ENCODE measurements at places on chromosomes 13 and 19.

DNA sequence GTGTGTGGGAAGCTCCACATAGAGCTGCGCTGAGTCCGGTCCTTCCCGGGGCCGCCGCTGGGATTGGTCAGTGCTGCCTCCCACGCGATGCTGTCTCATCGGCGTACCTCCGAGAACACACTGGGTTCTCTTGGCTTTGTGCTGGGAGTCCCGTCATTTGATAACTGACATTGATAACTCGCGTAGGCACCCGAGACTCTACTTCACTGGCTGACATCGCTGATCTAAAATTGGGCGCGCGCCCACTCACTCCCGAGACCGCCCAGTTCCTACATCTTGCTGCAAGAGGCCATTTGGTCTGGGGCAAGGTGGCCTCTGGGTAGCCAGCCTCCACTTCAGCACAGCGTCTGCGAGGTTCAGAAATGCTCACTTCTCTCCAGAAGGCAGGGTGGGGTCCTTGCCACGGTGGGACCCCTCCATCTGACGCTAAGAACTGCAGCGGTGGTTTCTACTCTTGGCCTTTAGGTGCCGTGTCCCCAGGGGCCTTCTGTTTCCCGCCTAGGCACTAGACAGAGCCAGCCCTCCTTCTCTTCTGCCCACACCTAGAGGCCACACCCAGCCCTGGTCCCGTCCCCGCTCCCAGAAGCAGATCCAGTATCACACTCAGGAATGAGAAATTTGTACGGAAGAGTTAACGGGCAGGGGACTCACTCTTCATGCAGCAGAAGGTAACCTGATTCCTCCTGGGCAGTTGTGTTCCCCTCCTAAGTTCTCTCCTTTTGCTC lies 40.7 kb upstream of the ATP11A start:
- no peak for DNase-seq

GRCh38 chr13:78958006-78958405 lies 299.1 kb upstream of the OBI1 start:
- DNase-seq = no peak

GRCh38 chr13:30692113-30692512 lies 43.2 kb upstream of the ALOX5AP start:
- no peak for DNase-seq

DNA sequence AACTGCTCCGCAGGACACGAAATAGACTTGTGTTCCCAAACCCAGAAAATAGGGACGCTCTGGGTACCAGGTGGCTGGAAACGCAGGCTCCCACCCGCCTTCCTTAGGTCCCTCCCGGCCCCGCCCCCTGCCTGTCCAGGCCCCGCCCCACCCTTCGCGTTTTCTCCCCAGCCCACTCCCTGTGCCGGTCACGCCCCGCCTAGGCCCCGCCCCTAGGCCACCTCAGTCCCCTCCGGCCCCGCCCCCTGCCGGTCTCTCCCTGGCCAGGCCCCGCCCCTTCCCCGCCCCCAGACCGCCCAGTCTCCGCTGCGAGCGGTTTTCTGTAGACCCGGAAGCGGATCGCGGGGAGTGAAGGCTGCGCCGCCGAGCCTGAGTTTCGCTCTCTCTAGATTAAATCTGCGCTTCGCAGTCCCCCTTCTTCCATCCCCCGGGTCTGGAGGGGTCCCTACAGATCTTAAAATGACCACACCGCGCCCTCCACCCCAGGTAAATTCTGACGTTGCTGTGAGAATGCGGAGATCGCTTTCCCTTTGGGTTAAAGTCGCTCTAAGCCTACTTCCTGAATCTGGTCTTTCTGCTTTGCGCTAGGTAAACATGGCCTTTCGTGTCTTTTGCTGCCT lies 3.7 kb upstream of the ZNF665 start:
- peak; percentile 99 for DNase-seq

DNA sequence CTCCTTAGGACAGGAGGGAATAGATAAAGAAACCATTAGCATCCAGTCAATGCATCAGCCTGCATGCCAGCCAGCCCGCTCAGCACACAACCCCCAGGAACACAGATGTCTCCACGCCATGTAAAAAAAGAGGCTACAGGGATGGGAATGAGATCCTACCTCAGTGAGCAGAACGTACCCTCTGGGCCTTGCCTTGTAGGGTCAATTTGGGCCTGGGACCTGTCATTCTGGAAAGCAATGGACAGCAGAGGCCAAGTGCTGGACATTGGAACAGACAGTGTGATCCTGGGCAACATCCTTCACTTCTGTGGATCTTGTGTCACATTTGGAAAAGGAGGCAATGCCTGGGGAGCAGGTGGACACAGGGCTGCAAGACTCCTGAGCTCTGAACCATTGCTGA lies 26.0 kb downstream of the VSTM2B start:
- DNase-seq = no peak

DNA sequence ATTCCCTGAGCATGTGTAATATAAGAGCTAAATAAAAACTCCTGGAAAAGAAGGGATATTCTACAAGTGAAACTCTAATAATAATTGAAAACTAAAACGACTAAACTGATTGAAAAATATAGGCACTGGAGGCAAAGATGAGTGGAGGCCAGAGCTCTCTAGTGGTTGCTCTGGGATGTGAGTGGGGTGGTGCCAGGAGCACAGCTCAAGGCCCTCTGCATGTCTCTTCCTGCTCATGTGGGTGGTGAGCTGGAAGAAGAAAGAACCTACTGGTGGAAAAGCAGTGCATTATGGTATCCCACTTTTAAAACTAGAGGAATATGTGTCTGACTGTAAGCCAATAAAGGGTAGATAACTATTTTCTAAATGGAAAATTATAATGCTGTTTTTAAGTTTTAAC lies 15.8 kb upstream of the ARHGEF7 start:
- no peak for DNase-seq
